SJCRH30 (cell line): ENCODE measurements at places on chromosomes 5 and 9.

GRCh38 chr9:13614060-13614459 is 334.6 kb upstream of the MPDZ start:
- DNase-seq: no peak

DNA sequence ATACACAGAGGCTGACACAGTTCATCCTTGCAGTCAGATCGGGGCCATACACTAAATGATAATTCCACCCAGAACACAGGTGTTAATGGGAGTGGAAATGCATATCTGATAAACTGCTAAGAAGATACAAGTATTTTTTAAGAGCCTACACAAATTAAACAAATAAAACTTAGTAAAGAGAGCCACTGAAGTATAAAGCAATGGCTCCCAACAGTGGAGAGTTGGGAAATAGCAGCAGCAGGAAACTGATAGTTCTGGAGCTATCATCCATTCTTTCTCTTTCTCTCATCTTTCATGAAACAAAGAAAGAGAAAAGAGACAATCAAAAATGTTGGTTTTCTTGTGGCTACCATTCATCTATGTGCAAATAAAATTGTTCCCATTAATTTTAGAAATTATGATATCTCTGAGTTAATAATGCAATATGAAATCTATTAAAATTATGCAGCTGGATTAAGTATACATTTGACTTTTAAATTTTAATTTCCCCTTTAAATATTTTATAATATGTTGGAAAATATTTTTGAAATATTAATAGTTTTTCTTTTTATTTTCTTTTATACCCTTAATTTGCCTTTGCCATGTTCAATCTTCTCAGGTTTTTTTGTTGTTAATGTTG is 120.8 kb downstream of the EMB start:
- no peak for DNase-seq

DNA sequence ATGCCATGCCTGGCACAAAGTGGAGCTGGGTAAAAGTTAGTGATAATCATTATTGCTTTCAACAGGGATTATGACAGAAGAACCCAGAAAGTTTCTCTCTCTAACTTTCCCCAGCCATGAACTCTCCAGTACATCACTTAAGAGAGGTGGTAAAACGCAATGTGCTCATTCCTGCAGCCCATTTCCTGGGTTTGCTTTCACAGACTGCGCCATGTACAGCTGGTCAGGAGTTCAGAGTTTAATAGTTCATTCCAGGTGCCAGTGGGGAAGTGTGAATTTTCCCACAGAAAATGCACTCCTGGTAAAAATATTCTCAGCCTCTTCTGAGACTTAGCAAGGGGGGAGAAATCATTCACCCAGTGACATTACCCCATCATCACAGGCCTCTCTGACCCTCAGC is 35.5 kb downstream of the ADAM19 start:
- DNase-seq: no peak

DNA sequence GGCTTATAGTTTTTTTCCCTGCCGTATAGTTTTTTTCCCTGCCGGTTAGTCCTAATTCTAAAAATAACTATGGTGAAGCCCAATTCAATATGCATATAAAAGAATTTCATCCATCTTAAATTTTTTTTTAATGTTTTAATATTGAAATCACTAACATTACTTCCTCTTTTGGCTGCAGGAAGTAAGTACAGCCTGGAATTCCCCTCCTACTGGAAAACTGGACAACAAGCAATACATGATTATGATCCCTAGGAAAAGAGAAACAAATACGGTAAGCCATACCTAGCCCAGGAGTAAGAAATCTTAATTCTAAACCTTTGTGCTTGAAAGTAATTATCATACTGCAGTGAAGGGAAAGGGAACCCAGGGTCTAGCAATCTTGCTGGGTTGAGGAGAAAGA is 119.0 kb downstream of the NR3C1 start:
- no peak for DNase-seq

DNA sequence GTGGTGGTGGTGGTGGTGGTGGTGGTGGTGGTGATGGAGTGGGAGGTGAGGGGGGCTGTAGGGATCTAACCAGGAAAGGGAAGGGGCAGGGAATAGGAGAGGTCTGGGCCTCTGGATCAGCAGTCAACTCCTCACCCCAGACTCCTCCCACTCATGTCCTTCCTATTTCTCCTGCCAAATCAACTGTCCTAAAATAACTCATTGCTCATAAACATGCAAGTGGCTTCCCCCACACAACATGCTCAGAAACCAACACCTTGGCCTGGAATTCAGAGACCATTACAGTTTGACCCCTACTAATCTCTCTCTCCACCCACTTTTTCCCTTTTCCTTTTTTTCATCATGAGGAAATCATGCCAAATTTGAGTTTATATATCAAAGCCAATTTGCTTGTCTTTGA is 8.4 kb upstream of the FSD1L start:
- no peak for DNase-seq

DNA sequence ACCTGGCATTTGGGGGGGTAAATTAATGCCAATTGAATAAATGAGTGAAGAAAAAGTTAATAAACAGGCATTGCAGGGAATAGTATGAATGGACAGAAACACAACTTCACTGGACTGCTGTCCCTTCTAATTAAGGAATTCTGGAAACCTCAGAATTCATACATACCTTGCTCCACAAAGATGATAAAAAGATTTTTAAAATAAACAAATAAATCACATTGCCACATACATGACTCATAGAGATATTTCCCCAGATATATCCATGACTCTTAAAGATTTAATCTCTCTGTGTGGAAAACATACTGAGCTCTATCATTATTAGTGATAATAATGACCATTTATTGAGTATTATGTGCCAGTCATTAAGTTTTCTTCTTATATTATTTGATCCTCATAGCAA is 469.0 kb upstream of the MEF2C start:
- no peak for DNase-seq

GRCh38 chr5:178356431-178356872 is 123.8 kb upstream of the PHYKPL start:
- no peak for DNase-seq

GRCh38 chr5:72459089-72459661 is 48.0 kb downstream of the ZNF366 start:
- DNase-seq: no peak

- DNase-seq: no peak
Observed at GRCh38 chr9:89619424-89620138, 14.8 kb downstream of the GADD45G start.

- DNase-seq: no peak
Observed at GRCh38 chr5:124670722-124671184, 75.7 kb downstream of the ZNF608 start.

DNA sequence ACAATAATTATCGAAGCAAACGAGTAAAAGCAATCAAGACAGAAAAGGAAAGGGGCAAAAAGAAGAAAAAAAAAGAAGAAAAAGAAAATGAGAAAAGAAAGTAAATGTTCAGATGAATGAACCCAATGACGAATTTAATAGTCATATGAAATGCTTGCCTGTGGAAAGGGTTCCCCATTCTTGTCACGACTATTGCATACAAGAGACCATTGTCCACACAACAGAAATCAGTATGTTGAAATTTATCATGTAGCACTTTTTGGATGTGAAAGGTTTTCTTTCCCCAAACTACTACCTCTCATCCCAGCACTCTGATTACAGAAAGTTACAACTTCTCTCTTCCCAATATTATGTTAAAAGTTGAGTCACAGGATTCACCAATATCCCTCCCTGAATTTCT is 162.4 kb downstream of the ZDHHC21 start:
- no peak for DNase-seq

GRCh38 chr9:12856603-12857002 is 81.8 kb downstream of the LURAP1L start:
- DNase-seq: no peak

- no peak for DNase-seq
Observed at GRCh38 chr5:27652505-27652904, 614.1 kb upstream of the CDH9 start.

GRCh38 chr9:127358023-127358535 is 38.9 kb upstream of the SLC2A8 start:
- DNase-seq: no peak

GRCh38 chr5:60026161-60026560 is 132.6 kb upstream of the PDE4D start:
- no peak for DNase-seq

DNA sequence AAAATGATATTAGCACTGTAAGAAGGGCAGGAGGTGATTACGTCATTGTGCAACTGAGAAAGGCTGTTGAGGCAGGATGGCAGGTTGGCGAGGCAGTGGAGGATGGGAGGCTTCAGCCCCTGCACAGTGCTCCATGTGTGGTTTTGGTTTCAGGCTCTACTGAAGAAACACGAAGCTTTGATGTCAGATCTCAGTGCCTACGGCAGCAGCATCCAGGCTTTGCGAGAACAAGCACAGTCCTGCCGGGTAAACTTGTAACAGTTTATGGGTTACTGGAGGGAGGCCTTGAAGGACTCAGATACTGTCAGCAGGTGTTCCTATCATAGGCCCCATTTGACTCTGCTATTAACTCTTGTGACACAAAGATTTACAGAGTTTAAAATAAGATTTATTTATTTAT is 35.1 kb downstream of the SPTAN1 start:
- no peak for DNase-seq

GRCh38 chr9:113578279-113578865 is 114.8 kb downstream of the RGS3 start:
- DNase-seq: no peak

GRCh38 chr5:428219-428618 is 14.8 kb upstream of the EXOC3 start:
- DNase-seq: no peak

DNA sequence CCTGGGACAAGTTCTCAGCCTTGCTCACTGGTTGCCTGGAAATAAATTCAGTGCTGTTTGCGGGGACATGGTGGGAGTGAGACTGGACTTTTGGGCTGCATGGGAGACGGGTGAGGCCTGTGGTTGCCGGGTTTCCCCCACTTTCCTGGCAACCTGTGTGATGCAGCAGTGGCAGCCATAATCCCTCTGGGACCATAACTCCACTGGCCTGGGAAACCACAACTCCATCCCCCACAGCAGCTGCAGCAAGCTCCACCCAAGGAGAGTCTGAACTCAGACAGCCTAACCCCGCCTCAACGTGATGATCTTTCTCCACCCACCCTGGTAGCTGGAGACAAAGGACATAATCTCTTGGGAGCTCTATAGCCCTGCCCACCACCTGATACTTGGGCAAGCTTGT is 349.9 kb downstream of the PIK3R1 start:
- peak; percentile 97 for DNase-seq

DNA sequence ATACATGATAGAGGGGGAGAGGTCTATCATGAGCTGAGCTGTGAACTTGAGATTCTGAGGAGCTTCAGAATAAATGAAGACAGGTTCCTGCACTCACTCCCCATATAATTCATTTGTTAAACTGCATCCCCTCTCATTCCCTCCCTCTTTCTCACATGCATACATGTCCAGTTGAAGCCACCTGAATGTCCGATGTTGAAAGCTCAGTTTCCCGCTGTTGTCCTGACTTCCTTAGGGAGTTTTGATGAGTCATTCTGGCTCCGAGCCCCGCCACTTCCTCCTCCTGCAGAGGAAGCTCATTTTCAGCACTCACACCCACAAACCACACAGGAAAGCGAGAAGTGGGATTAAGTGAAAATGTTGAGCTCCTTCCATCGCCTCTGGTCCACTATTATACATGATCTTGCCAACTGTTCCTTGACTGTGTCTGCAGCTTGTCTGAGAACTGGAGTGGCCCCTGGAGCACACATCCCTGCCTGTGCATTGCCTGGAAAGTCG is 121.2 kb downstream of the CEMIP2 start:
- DNase-seq: peak; percentile 83
